COLO829 (cell line): ENCODE measurements at places on chromosomes 5 and 9.

DNA sequence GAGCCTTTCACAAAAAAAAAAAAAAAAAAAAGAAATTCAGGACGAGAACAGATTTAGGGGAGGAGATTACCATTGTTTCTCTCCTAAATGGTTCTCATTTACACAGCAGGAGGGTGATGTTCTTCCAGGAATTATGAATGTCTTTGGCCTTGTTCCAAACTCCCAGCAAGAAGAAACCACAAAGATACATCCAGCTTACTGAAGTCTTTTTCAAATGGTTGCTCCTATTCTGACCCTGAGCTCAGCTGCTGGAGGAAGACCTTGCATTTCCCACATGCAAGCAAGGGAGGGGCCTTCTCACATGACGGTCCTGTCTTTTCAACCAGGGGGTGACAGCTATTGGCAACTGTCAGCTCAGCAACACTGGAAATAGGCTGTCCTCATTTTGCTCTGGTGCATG, 203.0 kb upstream of the VLDLR start:
- peak; percentile 9 for DNase-seq

DNA sequence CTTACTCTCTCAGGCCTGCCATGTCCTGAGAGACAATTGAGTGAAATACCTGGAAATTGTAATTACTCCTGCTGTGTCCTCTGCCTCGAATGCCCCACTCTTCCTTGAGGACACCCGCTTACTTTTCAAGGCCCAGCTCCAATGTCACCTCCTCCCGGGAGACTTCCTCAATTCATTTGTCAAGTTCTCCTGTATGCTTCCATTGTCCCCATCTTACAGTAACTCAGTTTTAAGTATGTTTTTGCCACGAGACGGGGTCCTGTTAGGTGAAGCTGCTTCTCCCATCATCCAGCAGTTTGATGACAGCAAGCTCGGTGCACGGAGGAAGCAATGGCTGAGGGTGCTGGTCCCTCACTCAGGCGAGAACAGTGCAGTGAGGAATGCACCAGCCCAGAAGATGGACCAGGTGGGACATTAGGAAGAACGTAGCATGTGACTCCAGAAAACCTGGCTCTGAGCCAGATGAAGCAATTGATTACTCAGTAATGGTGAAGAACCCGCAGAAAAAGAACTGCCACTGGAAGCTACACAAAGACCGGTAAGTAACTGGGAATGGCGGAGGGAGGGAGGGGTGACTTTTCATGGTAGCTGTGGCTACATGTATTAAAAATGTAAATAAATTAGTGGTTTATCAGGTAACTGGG, 274.8 kb downstream of the DENND1A start:
- no peak for DNase-seq

DNA sequence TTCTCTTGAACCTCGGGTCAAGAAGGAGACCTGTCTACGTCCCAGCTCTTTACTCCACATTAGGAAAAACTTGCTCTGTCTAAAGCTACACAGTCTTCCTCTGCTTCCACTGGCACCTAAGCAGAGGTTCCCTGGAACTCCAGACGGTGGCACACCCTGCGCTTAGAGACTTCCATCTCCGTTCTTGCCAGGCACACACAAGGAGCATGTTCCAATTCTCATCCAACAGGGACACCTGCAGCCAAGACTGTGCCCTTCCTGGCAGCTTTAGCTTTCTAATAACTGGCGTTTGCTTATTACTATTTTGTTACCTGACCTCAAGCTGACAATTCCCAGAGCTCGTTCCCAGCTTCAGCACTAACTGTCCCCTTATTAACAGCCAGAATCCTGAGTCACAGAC, 16.0 kb downstream of the CAPSL start:
- no peak for DNase-seq

GRCh38 chr9:93807166-93808074, 147.7 kb downstream of the BARX1 start:
- DNase-seq: no peak

- no peak for DNase-seq
Measured at GRCh38 chr5:88740604-88741185, 142.3 kb downstream of the MEF2C start.

DNA sequence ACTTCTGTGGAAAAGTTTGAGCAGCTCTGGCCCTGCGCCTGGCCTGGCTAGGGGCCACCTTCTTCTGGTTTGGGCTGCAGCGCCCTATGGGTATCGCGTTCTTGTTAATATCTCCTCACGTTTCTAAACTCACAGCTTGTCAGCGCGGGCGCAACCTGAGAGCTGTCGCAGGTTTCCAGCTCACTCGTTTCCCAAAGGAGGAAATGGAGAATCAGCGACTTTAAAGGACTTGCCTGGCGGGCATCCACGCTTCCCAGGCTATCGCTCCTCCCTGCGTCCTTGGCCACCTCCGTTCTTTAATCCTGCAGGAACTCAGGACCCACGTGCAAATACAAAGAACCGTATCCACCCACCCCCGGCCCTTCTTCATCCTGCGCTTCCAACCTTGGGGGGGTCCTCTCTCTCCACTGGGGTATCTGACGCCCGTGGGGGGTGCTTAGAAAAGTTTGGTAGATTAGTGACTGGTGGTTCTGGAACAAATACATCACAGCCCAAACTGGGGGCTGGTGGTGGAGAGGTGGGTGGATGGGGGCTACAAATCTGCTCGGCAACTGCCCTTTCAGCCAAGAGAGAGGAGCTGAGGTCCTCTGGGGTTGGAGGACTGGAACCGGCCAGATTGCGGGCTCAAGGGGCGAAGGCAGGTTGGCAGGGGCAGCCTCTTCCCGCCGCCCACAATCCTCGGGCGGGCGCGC, 578 bp upstream of the PSAT1 start:
- DNase-seq: peak; percentile 46

GRCh38 chr9:103798620-103799019, 295.5 kb upstream of the SMC2 start:
- DNase-seq: peak; percentile 6

DNA sequence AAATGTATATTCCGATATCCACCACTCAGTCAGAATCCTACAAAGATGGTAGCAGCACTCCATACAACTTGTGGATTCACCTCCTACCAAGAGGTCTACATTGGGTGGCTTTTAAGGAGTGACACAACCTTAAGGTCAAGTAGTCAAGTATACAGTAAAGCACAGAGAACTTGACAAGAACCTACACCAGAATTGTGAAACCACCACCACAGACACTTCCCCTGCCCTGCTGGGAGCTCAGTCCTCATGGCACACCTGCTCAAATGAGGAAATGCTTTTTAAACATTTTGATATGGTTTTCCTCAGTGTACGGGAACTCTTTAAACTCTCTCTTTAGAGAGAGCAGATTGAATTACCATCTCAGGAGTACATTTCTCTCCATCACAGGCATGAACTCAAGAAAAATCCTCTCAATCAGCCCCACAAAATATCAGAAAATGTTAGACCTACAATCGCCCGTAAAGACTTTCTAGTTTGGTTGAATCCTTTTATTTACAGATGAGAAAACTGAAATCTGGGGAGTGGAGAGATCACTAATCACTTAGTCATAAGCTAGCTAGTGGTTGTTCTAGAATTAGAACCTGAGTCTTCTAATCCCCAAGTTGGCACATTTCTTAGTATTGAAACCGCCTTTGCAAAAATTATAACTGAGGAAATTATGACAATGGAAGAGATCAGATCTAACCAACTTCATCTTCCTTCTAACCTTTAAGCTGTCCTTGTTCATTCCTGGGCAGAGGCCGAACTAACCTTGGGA, 38.5 kb upstream of the NR4A3 start:
- no peak for DNase-seq

- DNase-seq: no peak
Measured at GRCh38 chr5:11384441-11385250, 519.6 kb downstream of the CTNND2 start.

GRCh38 chr5:161446655-161447054, 99.9 kb downstream of the GABRB2 start:
- DNase-seq: no peak
